NCI-H1048 (cell line): ENCODE measurements at places on chromosomes 1 and 21.

- DNase-seq, result no peak
These were observed at the start of gene HMCN1 for GRCh38 chr1:185733818-185734735. Gene HMCN1, plus strand, starts transcription at chr1:185734391. Its CDS starts 389 bp downstream, at chr1:185734780.

DNA sequence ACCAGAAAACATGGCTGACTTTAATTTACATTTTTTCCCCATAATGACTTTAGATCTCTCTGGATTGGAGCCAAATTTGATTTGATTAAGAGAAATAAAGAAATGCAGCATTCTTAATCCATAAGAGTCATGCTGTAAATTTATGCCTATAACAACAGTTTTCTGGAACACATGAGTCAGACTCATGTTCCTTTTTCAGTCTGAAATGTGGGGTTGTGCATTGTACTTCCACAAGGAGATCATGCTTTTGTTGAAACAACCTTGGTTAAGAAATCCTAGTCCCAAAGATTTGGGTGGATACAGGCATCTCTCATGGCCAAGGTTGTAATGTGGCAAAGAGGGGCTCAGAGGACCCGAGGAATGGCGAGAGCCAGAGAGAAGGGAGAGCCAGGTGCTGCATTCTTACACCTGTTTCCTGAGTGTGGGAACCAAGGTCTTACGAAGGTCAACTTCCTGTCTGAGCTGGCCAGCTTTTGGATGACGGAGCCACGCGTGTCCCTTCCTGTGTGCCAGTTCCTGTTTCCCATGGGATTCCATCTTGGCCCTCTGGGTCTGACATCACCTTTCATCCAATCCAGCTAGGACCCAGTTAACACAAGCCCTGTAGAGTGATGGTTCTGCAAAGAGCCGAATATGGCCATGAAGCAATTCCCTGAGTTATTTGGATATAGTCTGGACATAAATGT lies 23.1 kb downstream of the CLDN14 start:
- no peak for DNase-seq

DNA sequence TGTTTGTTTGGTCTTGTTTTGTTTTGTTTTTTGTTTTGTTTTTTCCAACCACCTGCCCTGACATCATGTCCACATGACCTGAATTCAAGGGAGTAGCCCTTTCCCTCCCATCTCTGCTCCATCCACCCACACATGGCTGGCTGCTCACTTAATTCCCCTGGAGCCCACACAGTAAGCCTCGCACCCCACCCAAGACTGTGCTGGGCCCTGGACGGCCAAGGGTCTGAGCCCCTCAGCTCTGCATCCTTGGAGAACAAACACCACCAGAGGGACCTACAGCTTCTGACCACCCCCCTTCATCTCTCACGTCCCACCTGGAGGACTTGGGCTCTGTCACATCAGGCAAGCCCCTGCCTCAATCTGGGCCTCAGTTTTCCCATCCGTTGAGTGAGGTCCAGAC lies 39.1 kb downstream of the MATN1 start:
- DNase-seq, result no peak

- no peak for DNase-seq
These were observed 378.1 kb downstream of the LMO4 start for GRCh38 chr1:87706779-87707228.

DNA sequence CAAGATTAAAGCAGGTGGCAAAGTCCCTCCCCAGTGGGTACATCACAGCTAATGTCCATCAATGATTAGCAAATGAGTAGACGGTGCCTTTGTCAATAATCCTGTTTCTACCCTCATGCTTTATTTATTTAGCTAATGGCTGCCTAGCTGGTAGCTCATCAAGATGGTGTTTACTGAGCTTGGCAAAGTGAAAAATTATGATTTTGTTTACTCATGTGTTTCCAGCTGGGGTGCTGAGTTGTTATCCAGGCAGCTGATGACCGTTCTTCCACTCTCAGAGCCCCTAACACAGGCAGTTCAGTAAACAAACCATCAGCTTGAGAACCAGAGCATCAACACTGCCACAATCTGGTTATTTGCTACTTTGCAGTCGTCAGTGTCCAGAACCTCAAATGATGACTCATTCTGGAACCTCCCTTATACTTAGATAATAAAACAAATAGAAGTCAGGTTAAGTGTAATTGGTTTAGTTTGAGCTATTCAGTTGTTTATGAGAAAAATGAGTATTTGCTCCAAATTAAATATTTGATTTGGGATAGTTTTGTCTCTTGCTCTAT lies 163.9 kb downstream of the ST6GALNAC5 start:
- DNase-seq, result no peak

DNA sequence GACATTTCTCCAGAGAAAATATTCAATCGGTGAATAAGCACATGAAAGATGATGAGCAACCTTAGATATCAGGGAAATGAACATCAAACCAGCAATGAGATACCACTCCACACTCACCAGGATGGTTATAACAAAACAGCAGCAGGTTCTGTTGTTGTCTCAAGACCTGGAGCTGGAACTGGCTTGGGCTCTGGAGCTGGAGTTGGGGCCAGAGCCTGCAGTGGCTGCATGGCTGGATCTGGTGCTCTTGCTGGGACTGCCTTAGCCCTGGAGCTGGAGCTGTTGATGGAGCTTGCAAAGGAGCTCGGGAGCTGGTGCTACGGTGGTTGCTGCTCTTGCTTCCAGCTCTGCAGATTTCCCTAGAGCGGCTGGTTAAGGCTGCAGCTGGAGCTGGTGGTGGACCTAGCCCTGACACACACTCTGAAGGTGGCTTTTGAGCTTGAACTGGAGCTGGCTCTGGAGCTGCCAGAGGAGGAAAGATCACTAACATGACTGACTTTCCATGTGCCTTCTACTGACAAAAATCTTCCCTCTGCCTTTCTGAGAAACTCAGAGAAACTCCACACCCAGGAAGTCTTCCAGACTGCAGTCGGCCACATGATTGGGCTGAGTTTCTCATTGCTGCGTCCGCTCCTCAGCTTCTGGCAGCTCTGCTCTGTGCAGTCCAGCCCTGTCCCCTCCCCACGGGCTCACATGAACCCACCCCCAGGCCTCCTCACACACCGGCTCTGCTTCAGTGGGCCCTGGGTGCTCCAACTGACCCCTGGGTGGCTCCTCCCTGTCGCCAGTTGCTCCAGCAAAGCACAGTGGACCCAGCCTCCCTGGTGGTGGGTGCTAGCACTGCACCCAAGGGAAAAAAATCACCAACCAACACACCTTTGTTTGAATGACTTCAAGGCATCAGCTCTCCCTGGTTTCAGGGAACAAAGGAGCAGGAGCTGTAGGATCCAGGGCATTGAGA lies 139.1 kb upstream of the FMN2 start:
- no peak for DNase-seq

DNA sequence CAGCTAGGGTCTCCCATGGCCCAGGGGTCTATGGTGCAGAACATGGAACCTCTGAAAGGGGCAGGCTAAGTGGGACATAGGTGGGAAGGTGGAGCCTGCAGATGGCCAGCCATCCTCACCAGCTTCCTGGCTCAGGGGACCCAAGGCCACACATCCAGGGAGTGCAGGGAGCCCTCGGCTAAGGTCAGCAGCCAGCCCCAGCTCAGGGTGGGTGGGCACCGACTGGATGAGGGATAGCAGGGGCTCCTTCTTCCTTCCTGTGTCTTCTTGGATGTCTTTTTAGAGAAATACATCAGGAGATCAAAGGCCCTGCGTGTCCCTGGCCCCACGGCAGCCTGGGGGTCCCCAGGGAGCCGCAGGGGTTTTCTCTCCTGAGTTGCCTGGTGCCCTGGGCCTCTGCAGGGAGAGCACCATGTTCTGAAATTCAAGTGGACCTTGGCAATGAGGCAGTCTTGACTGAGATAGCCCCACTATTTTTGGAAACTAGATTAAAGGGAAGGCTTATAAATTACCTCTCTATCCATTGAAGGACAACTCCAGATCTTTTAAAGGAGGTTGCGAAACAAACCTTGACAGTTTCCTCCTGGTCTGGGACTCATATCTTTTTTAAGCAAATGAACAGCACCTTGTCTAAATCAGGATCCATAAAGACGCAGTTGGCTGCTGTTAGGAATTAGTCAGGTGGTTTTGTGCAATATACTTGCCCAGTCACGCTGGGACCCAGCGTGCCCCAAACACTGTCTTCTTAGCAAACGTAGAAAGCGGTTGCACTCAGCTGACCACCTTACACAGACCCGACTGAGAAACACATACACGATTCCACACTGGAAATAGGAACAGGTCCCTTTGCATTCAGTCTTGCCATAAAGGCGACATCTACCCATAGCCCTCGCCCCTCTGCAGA lies 242.3 kb downstream of the TOMM20 start:
- DNase-seq, result no peak

DNA sequence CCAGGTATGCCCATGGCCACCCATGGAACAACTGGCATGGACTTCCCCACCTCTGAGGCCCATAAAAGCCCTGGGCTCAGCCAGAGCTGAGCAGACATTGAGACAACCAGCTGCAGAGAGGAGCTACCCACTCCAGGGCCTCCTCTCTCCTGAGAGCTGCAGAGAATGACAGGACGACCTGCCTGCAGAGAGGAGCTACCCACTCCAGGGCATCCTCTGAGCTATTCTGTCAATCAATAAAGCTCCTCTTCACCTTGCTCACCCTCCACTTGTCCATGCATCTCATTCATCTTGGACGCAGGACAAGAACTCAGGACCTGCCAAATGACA lies 43.4 kb downstream of the MATN1 start:
- no peak for DNase-seq

DNA sequence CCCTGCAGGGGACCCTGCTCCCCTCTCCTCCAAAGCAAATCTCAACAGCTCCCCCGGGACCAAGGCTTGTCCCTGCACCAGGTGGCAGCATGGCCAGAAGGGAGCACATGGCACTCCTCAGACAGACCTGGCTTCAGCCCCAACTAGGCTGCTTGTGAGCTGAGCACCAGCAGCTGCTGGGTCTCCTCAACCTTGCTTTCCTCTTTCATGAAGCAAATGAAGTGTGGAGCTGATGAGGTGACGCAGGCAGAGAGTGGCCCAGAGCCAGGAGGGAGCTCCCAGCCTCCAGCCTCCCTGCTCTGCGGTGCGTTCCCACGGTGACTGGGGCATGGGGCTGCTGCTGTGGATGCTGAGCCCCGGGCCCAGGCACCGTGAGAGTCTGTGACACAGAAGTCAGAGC lies 34.0 kb downstream of the MEGF6 start:
- no peak for DNase-seq

- DNase-seq, result no peak
These were observed 6.1 kb upstream of the ADORA1 start for GRCh38 chr1:203121186-203122015.

GRCh38 chr1:32741059-32741412 lies 38.5 kb upstream of the SYNC start:
- no peak for DNase-seq

DNA sequence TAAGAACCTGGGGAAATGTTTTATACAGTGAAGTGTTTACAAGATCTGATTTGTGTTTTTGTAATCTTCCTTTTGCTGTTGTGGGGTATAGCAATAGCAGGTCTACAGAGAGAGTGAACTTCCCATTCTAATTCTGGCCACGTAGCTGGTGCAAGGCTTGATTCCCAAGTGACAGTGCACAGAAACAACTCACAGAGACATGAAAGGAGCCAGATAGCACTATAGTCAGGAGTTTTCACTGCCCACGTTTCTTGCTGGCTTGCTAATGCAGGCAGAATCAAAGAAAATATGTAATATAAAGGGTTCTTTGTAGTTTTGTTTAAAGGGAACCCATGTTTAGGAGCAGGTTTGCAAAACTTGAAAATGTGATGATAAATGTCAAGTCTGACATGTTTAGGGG lies 170.9 kb upstream of the IVNS1ABP start:
- DNase-seq, result no peak

GRCh38 chr1:113434081-113434873 lies 44.0 kb downstream of the MAGI3 start:
- DNase-seq, result no peak

GRCh38 chr1:95301091-95301490 lies 67.1 kb downstream of the RWDD3 start:
- no peak for DNase-seq

DNA sequence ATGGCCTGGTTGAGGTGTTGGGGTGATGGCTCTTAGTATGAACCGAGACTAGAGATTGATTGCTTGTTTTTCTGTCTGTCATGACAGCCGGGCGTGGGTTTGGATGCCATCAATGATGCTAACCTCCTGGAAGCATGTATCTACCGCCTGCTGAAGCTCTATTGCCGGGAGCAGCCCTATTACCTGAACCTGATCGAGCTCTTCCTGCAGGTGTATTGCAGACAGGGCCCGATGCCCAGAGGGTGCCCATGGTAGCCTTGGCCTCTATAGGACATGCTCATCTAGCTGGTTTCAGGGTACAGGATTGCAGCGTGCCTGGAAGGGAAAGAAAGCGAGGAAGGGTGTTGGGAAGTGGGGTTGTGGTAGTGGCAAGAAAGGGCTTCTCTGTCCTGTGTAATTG lies 2.6 kb upstream of the RUSC1 start:
- DNase-seq, result no peak

- DNase-seq, result no peak
These were observed 4.3 kb downstream of the PLCH2 start for GRCh38 chr1:2480236-2480985.

GRCh38 chr21:45598666-45599065 lies 44.9 kb upstream of the PCBP3 start:
- no peak for DNase-seq

DNA sequence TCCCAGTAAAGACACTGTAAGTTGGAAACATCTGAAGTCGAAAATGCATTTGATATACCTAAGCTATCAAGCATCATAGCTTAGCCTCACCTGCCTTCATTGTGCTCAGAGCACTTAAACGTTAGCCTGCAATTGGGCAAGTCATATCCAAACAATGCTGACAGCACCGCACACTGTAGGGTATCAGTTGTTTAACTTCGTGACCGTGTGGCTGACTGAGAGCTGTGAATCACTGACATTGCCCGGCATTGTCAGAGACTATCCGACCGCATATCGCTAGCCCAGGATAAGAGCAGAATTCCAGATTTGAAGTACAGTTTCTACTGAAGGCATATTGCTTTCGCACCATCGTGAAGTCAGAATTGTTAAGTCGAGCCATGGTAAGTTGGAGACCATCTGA lies 41.5 kb downstream of the GALNT2 start:
- DNase-seq, result no peak

DNA sequence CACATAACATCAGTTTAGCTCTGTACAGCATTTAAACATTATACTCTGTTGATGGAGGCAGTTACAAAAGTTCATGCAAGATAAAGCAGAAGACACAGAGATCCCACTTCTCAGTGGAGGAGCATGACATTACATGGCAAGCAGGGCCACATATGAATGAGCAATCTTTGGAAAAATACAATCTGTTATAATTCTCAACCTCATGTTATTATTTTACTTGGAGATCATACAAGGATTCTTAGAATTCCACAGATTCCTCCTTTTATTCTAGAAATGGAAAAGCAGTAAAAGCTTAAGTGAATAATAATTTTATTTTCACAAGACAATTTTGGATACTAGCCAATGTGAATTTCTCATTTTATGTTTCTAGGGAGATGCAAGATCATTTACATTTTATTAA lies 66.6 kb downstream of the IFI44 start:
- no peak for DNase-seq
